ENCODE measurements at places on chromosomes 6 and 20. TPM values are rescaled to one million over a fixed set of nuclear protein-coding genes. Genes with fewer than 3 reads are reported as not detected.
A peak's percentile ranks its signal among the peaks of the same experiment; 100 is the strongest.

- DNase-seq, result no peak
Measured at GRCh38 chr20:22214296-22214695, 370.1 kb downstream of the FOXA2 start.

DNA sequence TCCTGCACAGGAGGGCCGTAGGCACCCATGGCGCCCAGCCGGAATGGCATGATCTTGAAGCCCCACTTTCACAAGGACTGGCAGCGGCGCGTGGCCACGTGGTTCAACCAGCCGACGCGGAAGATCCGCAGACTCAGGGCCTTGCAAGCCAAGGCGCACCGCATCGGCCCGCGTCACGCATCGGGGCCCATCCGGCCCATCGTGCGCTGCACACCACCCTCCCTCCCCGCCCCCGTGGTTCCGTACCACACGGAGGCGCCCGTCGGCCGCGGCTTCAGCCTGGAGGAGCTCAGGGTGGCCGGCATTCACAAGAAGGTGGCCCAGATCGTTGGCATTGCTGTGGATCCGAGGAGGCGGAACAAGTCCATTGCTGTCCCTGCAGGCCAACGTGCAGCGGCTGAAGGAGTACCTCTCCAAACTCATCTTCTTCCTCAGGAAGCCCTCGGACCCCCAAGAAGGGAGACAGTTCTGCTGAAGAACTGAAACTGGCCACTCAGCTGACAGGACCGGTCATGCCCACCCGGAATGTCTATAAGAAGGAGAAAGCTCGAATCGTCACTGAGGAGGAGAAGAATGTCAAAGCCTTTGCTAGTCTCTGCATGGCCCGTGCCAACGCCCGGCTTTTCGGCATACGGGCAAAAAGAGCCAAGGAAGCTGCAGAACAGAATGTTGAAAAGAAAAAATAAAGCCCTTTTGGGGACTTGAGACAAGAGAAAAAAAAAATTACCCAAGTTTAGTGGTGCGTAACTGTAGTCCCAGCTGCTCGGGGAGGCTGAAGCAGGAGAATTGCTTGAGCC is 9.9 kb upstream of the NCOA5 start:
- DNase-seq, result no peak

DNA sequence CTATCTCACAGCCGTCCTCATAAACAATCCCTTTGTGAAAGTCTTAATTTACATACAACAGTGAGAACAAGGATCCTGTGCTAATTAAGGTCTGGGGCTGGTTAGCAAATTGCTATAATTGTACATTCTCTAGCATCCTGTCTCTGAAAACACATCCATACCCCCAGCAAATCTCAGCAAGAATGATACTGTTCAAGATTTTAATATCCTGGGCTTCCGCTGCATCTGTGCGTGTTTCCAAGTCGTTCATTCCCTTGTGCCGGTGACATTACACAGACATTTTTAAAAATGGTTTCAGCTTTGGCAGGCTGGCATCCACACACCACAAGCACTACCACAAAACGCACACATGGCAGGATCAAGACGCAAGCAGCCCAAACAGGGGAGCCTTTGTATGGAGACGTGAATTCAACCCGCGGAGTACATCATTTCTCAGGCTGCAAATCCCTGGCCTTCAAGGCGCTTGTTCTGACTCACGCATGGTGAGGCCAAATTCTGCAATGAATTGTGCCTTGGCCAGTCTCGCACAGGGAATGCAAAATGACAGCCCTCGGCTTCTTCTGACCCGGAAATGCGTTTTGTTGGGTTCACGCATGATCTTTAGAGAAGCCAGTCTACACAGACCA is 20.3 kb downstream of the ZMYND8 start:
- peak; percentile 73 for DNase-seq

GRCh38 chr20:17576215-17576614 is 6.3 kb downstream of the DSTN start:
- no peak for DNase-seq

DNA sequence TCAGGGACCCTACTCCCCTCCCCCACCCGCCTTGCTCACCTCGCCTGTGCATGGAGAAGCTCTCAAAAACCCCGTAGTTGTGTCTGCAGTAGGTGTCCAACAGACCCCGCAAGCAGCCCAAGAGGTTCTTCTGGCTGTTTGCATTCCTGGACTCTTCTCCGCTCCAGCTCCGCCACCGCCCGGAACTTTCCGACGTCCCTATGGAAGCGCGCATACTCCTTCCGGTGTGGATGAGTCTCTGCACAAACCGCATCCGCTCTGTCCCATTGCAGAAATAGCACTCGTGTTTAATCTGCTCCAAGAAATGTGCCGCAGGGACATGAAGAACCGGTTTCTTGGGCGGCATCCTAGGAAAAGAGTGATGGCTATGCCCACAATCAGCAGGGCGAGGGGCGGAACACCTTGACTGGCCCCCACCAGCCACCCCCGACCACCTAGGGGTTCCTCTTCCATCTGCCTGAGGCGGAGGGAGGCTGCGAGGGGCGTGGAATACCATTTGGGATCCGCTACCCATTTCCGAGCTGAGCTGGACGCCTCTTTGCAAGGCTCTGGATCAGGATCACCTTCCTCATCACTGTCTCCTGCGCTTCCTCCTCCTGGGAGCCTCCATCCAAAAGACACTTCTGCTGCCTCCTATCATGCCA is 20.2 kb downstream of the HLA-DRA start:
- no peak for DNase-seq

The RFX6 gene
- total RNA-seq, result not detected

Data from A172 (cell line).